ENCODE measurements at places on chromosomes 7 and 10.

GRCh38 chr7:1965579-1966294 lies 267.0 kb downstream of the MAD1L1 start:
- no peak for DNase-seq
- H3K4me1 ChIP-seq, result peaks cover 11% of the 10 kb centered on the region
- peaks cover 44% of the 10 kb centered on the region for H3K36me3 ChIP-seq

DNA sequence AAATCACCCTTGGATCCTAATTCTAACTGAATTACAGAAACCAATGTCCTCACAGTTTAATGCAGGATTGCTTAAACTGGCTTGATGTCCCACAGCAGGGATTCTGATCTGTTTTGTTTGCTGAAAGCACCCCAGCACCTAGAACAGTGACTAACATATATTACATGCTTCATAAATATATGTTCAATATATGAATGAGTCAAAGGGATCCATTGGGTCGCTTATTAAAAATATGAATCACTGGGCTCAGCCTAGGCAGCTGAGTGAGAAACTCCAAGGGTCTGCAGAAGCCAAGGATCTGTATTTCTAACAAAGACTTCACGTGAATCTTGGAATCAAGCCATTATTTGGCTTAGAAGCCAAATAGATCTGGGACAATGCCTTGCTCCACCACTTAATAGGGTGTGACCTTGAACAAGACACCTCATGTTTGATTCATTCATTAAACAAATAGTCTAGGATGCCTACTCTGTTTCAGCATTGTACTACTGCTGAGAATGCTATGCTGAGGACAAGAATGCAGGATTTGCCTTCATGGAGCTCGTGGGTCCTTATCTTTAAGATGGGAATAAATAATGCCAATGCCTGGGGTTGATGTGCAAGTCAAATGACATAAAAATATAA lies 103.4 kb upstream of the DLX6 start:
- no peaks in the 10 kb centered on the region for H3K36me3 ChIP-seq
- no peak overlapping the region for H3K4me3 ChIP-seq
- DNase-seq, result no peak
- peaks cover 6% of the 10 kb centered on the region for H3K27me3 ChIP-seq
- H3K27ac ChIP-seq, result no peak overlapping the region
- no peaks in the 10 kb centered on the region for H3K4me1 ChIP-seq

DNA sequence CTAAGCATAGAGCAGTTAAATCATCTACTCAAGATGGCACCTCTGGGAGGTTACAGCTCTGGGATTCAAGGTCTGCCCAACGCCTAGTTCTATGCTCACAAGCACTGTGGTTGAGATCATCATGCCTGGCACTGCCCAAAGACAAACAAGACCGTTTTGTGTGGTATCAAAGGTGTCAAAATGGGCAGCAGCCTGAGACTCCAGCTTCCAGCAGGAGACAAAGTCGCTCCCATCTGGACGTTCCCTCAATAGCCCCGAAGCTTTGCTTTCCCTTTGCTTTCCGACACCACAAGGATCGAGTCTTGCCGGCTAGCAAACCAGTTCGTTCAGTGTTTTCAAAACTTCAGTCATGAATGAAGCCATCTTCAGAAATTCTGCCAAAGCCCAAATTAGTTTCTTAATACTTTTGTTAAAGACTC lies 5.1 kb downstream of the HABP2 start:
- H3K4me3 ChIP-seq, result no peak overlapping the region
- no peaks in the 10 kb centered on the region for H3K36me3 ChIP-seq
- H3K27me3 ChIP-seq, result peaks cover 59% of the 10 kb centered on the region
- no peak for DNase-seq

- peaks cover 2% of the 10 kb centered on the region for H3K36me3 ChIP-seq
- H3K4me3 ChIP-seq, result no peak overlapping the region
- H3K27me3 ChIP-seq, result peaks cover 12% of the 10 kb centered on the region
- no peak for DNase-seq
These were observed 19.1 kb downstream of the CYCS start for GRCh38 chr7:25105911-25106310.

- DNase-seq, result no peak
- H3K4me1 ChIP-seq, result peaks cover 6% of the 10 kb centered on the region
- H3K4me3 ChIP-seq, result no peak overlapping the region
- no peaks in the 10 kb centered on the region for H3K36me3 ChIP-seq
- H3K27ac ChIP-seq, result no peak overlapping the region
These were observed 86.8 kb upstream of the STEAP1B start for GRCh38 chr7:22586786-22587140.
